ENCODE measurements at places on chromosomes 3 and 15.

DNA sequence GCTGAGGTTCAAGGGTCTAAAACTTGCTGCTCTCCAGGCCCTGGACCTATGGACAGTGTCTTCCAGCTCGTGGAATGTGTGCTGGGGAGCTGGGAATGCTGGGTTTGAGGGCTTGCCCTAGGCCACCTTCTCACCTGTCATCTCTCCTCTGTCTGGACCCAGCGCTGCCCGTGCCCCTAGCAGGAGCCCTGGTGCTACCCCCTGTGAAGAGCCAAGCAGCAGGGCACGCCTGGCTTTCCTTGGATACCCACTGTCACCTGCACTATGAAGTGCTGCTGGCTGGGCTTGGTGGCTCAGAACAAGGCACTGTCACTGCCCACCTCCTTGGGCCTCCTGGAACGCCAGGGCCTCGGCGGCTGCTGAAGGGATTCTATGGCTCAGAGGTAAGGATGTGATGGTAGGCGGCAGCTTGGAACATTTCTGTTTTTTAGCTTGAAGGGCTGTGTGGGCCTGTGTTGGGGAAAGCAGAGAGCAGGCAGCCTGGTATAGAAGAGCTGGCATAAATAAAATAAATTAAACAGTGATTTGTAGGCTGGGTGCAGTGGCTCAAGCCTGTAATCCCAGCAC, 5.1 kb downstream of the CHRD start:
- DNase-seq = no peak

- DNase-seq = no peak
Measured at GRCh38 chr3:143172062-143172794, 52.7 kb downstream of the CHST2 start.

- DNase-seq = no peak
Measured at GRCh38 chr15:60880949-60881348, 348.2 kb downstream of the RORA start.

- no peak for DNase-seq
Measured at GRCh38 chr3:127028781-127029657, 46.1 kb downstream of the PLXNA1 start.

DNA sequence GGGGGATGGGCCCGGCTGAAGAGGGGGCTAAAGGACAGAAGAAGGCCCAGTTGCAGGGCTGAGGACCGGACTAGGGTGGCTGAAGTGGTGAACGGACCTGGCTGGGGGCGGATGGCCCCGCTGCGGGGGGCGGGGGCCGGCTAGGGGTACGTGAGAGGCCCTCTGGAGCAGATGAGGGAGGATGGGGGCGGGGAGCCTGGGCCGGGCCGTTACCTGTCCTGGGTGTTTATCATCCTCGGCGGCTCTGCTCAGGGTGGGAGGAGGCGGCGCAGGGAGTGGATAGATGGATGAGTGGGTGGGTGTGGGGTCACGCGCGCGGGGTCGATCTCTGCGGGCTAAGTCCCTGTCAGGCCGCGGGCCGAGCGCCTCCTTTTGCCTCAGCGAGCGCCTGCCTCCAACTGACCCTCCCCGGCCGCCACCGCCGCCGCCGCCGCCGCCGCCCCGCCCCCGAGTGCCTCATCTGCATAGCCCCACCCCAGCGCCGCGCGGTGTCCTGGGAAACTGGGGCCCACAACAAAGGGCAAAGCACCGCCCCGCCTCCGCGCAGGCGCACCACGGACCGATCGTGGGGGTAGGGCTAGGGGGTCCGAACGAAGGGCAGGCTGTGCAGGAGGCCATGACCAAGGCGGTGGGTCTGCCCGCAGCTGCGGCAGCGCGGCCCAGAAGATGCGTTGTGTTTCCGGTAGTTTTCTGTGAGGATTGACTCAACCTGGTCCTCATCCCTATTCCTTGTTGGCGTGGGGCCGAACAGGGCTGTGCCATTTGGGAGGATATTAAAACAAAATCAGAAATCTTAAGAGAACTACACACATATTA, 72.4 kb downstream of the RBPMS2 start:
- peak; percentile 88 for DNase-seq

DNA sequence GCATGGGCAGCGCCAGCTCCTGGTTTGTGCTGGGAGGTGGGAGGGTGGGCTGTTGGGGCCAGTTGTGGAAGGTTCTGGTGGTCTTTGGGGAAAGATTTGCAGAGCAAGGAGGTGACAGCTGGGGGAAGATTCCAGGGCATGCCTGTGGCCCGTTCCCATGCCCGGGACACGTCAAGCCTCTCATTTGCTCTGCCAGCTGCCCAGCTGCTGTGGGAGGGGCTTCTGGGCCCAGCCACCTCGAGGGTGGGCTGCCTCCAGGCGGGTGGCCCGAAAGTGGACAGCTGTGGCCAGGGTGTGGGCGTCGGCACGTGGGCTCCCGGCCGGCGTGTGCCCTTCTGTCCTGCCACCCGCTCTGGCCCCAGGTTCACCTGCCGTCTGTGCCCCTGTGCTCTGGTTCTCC, 17.2 kb downstream of the PLXNA1 start:
- peak; percentile 24 for DNase-seq

DNA sequence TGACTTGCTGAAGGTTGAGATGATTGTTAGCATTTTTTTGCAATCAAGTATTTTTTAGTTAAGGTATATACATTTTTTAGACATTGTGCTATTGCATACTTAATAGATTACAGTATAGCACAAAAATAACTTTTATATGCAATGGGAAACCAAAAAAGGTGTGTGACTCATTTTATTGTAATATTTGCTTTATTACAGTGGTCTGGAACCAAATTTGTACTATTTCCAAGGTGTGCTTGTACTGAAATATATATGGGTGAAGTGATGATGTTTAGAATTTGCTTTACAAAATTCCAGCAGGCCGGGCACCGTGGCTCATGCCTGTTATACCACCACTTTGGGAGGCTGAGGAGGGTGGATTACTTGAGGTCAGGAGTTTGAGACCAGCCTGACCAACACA, 29.1 kb upstream of the TBC1D23 start:
- DNase-seq = peak; percentile 18

DNA sequence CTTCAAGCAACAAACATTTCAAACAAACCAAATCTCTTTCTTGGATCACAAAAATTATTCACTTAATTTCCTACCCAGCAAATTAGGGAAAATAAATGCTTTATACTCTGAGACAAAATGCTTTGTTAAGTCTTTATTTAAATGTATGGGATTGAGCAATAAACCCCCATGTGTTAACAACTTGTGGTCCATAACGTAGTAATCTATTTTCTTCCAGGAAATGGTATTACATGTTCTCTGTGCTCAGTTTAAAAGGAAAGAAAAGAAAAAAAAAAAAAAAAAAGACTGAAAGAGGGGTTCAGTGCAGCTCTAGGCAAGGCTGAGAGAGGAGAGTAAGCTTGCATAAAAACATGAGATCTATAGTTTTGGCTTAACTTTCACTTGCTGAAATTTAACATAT, 102.3 kb downstream of the PIK3CB start:
- DNase-seq = no peak

DNA sequence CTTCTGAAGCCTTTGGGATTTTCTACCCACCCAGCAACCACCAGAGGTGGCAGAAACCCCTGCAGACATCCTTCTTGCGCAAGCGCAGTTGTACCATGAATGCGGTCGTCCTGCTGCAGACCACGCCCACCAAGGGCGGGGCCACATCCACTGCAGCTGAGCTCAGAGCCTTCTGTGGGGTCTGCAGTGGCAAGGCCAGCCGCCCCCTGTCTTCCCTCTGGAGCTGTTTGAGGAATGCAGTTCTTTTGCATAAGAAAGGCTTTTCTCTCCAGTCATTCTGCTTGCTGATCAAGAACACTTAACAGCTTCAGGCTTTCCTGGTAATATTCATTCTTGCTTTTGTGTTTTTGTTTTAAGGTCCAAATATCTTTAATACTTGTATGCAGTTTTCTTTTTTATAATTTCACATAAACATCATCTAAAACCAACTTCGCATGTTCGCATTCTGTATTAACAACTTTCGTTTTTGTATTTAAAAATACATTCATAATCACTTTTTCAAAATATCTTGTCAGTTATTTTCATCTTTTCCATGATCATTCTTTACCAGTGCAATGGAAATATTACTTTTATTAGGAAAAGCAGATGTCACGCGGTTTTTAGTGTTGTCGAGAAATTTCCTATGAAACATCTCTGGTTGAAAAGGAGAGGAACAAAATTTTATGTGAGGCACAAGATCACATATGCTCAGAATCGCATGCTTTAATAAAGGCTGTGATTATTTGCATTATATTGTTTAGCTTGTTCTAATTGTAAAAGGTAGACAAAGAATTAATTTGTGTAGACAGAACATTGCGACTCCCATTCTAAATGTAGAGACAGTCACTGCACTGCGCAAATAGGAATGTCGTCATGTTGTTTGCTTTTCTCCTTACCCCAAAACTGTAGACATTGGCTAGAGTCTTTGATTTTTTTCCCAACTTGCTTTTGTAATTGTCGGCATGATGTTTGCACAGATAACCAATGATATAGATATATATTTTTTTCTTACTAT, 98.1 kb upstream of the SNRPN start:
- DNase-seq = no peak

DNA sequence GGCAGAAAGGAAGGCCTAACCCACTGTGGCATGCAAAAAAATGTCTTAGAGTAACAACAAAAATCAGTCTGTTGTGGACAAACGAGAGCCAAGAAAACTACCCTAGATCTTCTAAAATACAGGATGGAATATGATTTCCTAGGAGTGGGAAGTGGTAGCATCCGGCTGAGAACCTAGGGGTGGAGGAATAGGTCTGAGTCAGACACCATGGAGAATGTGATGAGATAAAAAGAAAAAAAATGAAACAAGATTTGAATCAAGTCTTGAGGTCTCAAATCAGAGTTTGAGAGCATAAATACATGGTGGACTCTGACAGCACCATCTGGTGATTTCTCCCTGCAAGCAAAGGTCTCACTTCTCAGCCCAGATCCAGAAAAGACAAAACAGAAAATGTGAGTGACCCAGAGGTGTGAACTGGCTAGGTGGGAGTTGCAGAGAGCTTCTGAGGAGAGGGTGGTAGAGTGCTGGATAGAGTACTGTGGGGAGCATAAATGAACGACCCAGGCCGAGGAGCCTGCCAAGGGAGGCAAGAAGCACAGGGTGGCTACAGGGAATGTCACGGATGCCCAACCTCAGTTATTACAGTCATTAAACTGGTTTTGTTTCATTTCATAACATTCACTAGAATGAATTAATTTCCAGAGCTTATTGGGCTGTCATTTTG, 27.6 kb upstream of the VEPH1 start:
- DNase-seq = peak; percentile 33

DNA sequence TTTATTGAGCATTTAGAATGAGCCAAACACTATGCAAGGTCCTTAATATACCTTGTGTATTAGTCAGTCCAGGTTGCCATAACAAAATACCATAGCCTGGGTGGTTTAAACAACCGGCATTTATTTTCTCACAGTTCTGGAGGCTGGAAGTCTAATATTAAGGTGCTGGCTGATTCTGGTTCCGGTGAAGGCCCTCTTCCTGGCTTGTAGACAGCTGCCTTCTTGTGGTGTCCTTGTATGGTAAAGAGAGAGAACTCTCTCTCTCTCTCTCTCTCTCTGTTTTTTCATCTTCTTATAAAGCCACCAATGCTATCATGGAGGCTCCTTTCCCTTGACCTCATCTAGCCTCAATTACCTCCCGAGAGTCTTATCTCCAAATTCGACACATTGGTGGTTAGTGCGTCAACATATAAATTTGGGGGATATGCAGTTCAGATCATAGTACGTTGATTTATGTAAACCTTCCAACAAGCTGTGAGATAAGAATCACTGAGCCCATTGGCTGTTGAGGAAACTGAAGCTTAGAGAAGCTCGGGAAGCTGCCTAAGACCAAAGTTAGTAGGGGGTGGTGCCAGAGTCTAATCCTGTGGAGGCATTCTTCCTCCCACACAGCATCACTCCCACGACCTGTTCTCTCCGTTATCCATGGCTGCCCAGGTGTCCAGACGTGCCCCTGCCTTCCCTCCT, 298.0 kb upstream of the PROK2 start:
- DNase-seq = no peak

Data from AG10803 (cell line).